Activated naive CD8-positive, alpha-beta T cell treated with anti-CD3 and anti-CD28 coated beads for 36 hours (primary cell): ENCODE measurements at places on chromosomes 5 and 9.

DNA sequence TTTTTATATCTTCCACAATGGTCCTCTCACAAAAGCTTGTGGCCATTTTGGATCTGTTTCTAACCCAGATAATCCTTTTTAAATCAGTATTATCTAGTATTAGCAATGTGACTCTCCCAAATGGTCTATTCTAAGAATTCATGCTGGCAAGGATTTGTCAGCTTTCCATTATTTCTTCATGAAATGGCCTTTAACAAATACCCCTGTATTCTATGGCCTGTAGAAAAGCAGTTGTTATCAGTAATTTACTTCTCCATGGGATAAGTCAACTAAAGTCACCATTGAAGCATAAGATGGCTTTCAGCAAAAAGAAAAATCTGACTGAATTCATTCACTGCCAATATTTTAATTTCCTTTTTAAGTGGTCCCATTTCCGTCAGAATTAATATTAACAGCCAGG, 346.4 kb upstream of the FAM174A start:
- DNase-seq = no peak

DNA sequence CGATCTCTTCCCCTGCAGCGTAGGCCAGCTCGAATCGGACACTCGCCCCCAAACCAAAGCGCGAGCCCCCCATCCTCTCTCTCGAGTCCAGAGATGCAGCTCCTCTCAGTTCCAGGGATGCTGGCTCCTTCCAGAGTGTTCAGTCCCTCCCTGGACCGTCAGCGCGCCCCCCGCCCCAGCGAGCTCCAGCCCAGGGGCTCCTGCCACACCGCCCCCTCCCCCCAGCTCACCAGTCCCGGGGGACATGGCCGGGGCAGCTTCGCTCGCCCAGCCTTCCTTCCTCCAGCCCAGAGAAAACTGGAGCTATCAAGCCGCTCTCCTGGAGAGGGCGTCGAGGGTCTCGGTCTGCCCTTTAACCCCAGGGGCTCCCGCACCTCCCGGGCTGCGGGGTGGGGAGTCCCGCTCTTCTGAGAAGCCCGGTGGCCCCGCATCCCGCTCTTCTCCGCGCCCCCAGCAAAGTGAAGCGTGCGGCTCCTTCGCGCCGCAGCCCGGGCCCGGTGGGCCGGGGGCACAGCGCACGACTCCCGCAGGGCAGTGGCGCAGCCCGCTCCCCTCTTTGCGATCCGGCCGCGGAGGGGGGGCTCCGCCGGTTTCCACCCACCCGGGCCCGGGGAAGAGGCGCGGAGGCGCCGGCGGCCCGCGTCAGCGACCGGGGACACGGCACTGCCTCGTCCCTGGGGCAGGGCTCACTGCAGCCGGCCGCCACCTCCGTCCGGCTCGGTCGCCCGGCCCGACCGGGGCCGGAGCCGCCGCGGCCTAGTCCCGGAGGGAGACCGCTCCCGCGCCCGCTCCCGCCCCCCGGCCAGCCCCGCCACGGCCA, 587 bp downstream of the MIER3 start:
- peak; percentile 31 for DNase-seq

DNA sequence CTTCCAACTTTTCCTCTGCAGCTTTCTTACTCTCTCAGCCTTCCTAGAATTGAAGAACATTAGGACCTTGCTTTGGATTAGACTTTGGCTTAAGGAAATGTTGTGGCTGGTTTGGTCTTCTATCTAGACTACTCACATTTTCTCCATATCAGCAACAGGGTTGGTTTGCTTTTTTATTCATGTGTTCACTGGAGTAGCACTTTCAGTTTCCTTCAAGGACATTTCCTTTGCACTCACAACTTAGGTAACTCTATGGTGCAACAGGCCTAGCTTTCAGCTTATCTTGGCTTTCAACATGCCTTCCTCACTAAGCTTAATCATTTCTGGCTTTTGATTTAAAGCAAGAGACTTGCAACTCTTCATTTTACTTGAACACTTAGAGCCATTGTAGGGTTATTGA, 153.1 kb downstream of the CCDC192 start:
- no peak for DNase-seq

- no peak for DNase-seq
Measured at GRCh38 chr5:133778636-133779035, 166.3 kb upstream of the FSTL4 start.

DNA sequence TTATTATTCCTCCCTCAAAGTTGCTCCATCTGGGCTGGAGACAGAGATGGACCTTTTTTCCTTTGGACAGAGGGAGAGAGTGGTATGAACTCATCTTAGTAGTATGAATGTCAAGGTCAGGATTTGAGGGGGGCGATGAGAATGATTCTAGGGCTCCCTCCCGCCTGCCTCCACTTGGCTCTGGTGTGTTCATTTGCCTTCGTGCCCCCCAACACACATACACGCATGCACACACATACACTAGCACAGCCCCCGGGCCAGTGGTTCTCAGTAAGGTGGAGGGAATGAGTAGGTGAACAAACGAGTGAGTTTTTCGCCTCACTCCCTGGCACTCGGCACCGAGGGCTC, 44.5 kb downstream of the ERGIC1 start:
- DNase-seq = no peak
